ENCODE measurements at places on chromosomes 3 and 15.

DNA sequence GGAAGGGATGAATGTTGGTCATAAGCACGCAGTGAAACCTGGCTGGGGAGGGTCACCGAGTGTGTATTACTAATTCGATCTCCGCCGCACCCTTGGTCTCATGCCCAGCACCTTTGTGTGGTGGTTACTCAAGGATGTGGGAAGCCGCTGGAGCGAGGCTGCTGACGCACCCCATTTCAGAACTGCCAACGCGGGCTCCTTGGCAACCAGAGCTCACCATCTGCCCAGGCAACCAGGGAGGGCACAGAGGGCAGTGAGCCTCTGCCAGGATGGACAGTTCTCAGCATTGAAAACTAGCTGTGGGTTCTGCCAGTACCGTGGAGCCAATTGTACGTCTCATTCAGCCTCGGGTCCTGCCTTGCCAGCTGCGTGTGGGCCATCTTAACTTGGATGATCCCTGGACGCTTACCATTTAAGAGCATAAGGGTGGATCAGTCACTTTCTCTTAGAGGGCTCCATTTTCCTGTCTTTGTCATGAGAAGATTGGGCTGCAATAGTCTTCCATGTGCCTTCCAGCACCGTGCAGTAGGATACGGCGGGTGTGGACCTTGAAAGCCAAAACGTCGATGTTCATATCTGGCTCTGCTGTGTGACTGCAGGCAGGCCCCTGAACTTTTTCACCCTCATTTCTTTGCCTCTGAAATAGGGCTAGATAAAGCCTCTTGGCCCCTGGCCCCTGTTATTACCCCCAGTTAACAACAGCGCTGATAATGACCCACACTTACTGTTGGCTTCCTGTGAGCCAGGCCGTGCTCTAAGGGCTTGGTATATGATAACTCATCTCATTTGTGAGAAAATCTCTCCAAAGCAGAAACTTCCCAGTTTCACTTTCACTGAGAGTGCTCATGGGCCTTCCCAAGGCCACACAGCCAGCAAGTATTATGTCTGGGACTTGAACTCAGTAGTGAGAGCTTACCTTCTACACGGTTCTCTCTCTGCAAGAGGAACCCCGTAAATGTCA, 238.8 kb downstream of the OPA1 start:
- DNase-seq: no peak

GRCh38 chr3:179324270-179324754, 1.5 kb downstream of the ZNF639 start:
- no peak for DNase-seq

DNA sequence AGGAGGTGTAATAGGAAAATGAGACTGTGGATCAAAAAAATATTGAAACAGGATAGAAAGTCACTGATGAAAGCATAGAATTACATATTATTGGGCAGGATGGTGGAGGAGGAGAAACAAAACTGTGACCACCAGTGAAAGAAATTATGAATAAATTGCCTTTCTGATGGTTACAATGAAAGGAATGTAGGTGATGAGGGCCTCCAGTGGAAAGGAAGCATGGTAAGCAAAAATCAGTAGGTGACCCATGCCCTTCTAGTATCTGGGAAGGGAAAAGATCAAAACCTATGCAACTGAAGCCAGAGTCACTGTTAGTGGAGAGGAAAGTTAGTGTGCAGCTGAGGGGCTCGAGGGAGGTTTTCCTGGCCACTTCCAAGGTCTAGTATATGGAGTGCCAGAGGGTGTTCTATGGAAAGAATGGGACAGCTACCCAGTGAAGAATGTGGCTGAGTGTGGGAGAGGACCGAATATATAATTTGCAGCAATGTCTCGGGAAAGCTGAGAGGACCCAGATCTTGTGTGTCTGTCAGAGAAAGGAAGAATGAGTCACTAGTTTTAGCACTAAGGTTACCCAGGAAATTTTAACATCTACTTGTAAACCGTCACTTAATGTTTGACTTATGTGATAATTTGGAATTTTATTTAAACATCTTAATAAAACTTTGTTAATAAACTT, 146.2 kb downstream of the NFKBIZ start:
- DNase-seq: no peak

DNA sequence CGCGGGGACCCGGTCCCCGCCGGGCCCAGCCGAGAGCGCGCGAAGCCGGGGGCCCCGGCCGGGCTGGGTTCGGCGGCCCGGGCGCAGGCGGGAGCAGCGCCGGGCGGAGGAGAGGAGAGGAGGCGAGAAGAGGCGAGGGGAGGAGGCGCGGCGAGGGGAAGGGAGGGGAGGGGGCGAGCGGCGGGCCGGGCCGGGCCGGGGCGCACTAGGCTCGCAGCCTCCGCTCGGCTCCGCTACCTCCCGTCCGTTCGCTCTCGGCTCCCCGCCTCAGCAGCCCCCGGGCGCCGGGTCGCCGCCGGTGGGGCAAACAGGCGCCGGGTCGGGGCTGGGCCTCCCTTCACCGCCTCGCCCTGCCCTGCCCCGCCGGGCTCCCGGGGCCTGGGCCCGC, 351 bp downstream of the INSYN1 start:
- no peak for DNase-seq

GRCh38 chr3:98012979-98013378, 22.1 kb downstream of the GABRR3 start:
- no peak for DNase-seq

DNA sequence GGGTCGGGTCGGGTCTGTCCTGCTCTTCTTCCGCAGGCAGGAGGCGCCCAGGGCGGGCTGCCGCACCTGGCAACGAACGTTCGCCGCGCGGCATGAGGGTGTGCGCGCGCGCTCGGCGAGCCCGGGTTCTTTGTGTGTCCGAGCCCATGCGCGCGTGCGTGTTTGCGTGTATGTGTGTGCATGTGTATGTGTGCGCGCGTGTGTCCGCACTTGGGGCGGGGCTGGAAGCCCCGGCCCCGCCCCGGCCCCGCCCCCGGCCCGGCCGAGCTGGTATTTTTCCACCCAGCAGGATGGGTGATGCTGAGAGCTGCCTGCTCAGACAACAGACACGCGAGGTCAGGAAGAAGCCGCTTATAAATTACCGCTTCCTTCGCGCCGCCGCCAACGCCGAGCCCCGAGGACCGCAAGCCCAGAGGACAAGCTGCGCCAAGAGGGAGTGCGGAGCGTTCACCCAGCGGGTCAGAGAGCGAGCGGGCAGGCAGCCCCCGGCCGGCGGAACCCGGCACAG, at the start of gene SLC6A6:
Gene SLC6A6, plus strand, starts transcription at position 303 of the 508 bp plus-strand sequence. CDS start 41,029 bp downstream, outside the sequence.
- peak; percentile 77 for DNase-seq

GRCh38 chr3:120145542-120146285, 51.5 kb upstream of the GSK3B start:
- peak; percentile 43 for DNase-seq

DNA sequence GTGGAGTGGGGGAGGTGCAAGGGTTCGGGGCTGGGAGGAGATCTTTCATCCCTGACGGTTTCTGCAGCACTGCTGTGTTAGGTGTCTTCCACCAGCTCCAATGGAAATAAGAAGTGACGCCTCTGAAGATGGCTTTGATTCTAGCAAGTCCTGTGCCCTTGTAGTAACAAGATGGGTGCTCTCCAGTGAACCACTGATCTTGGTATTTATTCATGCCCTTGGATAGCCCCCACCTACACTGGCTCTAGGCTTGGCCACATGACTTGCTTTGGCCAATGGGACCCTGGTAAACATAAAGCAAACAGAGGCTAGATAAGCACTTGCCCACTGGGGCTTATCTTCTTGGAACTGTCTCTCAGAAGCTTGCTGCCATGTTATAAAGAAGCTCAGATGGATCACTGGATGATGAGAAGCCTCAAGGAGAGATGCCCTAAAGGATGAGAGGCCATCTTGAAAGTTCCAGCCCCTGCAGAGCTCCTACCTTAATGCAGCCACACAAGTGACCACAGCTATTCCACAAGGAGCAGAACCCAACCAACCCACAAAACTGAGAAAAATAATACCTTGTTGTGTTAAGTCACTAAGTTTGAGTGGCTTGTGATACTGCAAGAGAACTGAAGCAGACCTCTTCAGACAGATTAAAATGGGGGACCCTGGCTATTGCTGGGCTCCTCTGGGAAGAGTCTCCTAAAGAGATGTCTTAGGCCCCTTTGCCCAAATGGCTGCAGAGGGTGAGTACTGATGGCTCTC, 137.9 kb downstream of the PDCD6IP start:
- DNase-seq: no peak

- DNase-seq: no peak
Observed at GRCh38 chr3:52721730-52722008, 15.8 kb downstream of the SPCS1 start.

- peak; percentile 80 for DNase-seq
Observed at GRCh38 chr3:8488877-8489276, 12.7 kb upstream of the LMCD1 start.

Measured in AG09309 (cell line).